H1 (cell line): ENCODE measurements at places on chromosomes 2 and 18.

- no peak for DNase-seq
These were observed 119.3 kb upstream of the TWIST2 start for GRCh38 chr2:238728330-238729260.

- DNase-seq, result no peak
These were observed 158.3 kb downstream of the PRPF40A start for GRCh38 chr2:152559008-152559407.

- DNase-seq, result no peak
These were observed 167.9 kb upstream of the HNRNPA3 start for GRCh38 chr2:177044671-177045070.

DNA sequence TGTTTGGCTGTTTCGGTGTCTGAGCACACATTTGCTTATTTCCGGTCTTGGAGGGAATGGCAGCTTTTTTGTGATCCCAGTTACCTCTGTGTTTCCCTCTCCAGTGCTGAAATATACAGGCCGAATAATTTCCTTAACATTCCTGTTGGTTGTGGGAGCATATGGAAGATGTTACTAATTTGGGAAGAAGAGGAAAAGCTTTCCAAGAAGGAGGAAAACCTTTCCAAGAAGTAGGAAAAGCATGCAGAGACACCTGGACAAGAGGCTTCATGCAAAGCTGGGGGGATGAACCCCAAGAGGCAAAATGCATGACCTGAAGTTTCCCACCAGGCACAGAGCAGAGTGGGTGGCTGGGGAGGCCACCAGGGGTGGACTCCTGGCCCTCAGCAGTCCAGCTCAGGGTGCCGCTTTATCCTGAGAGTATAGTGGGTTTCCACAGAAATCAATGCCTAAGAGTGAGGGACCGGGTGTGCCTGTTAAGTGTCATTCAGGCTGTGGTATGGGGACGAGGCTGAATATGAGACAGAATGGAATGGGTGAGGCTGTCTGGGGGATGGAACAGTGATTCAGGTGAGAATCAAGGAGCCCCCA lies 25.5 kb upstream of the GNAL start:
- no peak for DNase-seq

GRCh38 chr2:219252084-219252483 lies 959 bp upstream of the TUBA4B start:
- no peak for DNase-seq

DNA sequence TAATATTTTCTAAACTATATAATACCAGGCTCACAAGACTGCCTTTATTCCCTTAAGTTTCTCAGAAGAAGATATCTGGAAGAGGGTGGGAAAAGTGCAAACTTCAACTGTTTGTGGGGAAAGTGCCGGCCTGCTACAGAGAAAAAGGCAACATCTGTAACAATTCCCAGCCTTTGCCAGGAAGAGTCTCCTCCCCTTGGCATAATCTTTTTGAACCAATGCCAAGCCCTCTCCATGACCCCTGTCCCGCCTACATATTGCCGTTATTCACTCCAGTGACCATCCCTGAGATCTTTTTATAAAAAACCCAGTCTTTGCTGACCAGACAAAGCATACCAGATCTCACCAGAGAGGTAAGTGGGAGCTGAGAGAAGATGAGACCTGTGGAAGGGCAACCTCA lies at the start of gene REG3G:
TSS of gene REG3G (plus strand) at position 282 of the 400 bp plus-strand sequence. CDS start 392 bp downstream, outside the sequence.
- DNase-seq, result no peak

DNA sequence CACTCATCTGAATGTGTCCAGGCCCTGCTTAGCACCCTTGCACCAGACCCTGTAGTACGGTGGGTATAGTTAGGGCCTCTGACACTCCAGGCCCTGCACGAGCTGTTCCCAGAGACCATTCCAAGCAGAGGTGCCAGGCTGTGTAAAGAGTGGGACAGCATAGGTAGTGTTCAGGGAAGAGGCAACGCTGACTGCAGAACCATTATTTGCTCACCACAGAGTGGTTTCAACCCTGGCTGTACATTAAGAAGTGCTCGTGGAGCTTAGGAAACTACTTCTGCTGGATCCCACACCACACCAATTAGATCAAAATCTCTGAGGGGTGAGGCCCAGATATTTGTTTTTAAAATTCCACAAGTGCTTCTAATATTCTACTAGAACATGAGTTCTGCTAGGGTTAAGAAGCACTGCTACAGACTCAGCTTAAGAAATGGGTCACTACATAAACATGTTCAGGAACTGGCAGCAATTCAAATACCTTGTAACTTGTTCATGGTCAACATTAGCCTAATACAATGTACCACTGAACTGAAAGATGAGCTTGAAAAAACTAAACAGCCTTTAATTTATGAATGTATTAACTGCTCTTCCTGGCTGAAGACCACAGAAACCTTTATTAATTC lies 183.0 kb downstream of the MYO5B start:
- DNase-seq, result no peak
